ENCODE measurements at places on chromosomes 5 and 9.

- DNase-seq = no peak
Observed at GRCh38 chr9:135473972-135474543, 5.5 kb upstream of the PPP1R26 start.

GRCh38 chr5:67240065-67240464, 43.5 kb upstream of the CD180 start:
- no peak for DNase-seq

GRCh38 chr9:86507212-86507630, 153.0 kb upstream of the TUT7 start:
- DNase-seq = no peak

- no peak for DNase-seq
Observed at GRCh38 chr5:33504570-33504969, 63.8 kb downstream of the TARS1 start.

DNA sequence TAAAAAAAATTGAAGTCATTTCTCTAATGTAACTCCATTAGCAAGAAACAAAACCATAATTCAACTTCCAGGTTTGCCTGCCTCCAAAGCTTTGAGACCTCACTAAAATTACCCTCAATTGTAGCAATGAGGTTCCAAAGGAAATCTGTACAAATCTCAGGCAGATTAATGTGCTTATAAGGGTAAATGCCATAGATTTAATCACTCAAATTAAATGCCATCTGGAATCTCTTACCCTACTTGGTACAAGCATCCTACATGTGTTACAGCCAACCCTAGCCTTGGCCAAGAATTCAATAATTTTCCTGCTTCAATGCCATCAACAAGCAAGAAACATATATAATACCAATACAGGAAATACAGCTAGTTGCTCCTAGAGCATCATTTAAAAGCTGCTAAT, 452.8 kb downstream of the RAB3C start:
- DNase-seq = no peak

DNA sequence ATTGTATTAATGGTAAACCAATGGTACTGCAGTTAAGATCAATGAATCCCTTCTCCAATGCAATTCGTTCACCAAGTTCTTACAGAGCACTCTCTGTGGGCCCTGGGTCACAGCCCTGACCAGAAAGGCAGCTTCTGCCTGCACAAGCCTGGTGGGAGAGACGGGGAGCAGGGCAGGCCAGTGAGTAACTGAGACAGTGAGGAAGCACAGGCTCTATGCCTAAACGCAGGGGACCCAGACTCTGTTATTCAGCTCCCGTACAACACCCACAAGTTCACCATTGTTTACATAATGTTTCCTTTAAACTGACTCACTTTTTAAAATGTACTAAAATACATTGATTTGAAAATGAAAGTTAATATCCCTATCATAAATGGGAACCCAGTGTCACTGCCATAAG, 40.5 kb upstream of the CTSL start:
- DNase-seq = no peak

DNA sequence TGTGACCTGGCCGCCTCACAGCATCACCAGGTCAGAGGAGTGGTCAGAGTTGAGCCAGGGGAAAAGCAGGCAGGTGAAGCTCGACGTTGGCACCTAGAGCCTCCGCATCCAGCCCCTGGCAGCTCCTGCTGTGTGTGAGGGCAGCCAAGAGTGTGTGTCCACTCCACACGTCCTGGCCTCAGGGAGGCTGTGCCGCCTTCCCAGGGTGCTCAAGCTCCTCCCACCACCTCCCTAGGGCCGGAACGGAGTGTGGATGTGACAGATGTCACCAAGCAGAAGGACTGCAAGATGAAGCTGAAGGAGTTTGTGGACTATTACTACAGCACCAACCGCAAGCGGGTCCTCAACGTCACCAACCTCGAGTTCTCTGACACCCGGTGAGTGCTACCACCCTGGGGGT, 72.5 kb downstream of the PHF2 start:
- no peak for DNase-seq

DNA sequence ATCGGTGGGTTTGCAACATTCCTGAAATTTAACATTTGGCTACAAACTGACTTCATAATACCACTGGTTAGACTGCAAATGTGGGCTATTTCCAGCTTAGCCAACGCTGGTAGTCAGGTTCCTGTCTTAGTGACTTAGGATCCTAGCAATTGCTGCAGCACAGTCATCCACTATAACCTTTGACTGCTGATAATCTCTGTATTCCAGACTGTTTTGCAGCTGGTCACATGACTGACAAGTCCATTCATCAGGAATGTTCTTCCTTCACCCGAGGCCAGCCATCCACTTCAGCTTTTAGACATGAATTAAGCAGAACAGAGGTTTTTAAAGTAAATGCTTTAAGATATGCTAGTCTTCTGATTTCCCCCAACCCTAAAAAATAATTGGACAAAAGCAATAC, 425.9 kb upstream of the MPDZ start:
- DNase-seq = no peak

DNA sequence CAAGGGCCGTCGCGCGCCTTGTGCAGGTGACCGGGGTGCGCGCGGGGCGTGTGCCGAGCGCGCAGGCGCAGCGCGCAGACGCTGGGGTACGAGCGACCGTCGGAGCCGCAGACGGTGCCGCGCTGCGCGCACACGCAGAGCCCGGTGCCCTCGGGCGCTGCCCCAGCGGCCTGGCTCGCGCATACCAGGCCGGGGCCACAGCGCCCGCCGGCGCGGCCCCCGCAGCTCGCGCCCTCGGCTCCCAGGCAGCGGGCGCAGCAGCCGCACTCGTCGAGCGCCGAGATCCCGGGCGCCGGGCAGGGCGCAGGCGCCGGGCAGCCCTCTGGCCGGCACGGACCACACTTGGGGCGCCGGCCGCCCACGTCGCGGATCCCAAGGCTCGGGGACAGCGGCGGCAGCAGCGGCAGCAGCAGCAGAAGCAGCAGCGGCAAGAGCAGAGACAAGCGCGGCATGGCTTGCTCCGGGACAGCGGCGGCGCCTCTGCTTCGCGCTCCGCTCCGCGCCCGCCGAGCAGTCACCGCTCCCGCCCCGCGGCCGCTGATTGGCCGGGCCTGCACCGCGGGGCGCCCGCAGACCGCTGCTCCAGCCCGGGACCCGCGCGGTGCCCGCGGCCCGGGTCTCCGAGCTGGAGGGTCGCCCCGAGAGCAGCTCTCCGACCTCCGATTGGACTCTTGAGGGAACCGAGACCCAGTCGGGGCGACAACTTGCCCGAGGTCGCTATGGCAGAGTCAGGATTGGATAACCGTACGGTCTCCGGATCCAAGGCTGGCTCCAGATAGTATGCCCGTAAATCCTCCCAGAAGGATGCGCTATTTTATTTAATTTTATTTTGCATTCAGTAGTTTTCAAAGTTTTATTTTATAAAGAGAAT, at the start of gene IGFBPL1:
Gene IGFBPL1 (minus strand): TSS at position 482 of the 871 bp plus-strand sequence. CDS start 30 bp downstream, at position 452.
- DNase-seq = peak; percentile 46

- DNase-seq = no peak
Observed at GRCh38 chr5:61549530-61549929, 217.5 kb downstream of the ZSWIM6 start.

GRCh38 chr5:88897748-88898147, 14.8 kb upstream of the MEF2C start:
- DNase-seq = no peak

GRCh38 chr9:2053883-2054845, 39.0 kb downstream of the SMARCA2 start:
- no peak for DNase-seq

GRCh38 chr9:127116957-127117356, 5.5 kb downstream of the ANGPTL2 start:
- no peak for DNase-seq
